ENCODE measurements at places on chromosomes 3 and 15. TPM values are rescaled to one million over a fixed set of nuclear protein-coding genes. Genes with fewer than 3 reads are reported as not detected.

ZPLD1 gene
- polyA plus RNA-seq: 0.35 TPM

CYP1A1 gene
- polyA plus RNA-seq: 0.20 TPM

GUCA1C gene
- not detected for polyA plus RNA-seq

GPR160 gene
- polyA plus RNA-seq: 33.0 TPM

SAXO2 gene
- polyA plus RNA-seq: 8.9 TPM

PEX5L gene
- 0.59 TPM for polyA plus RNA-seq

FOXL2 gene
- polyA plus RNA-seq: not detected

EIF2B5 gene
- 56.8 TPM for polyA plus RNA-seq

RPL14 gene
- polyA plus RNA-seq: 1,630 TPM

CLRN1 gene
- polyA plus RNA-seq: not detected

ERICH6 gene
- 1.1 TPM for polyA plus RNA-seq

PFKFB4 gene
- polyA plus RNA-seq: 5.8 TPM

MUC13 gene
- not detected for polyA plus RNA-seq

SLC22A13 gene
- 4.5 TPM for polyA plus RNA-seq

A4GNT gene
- polyA plus RNA-seq: 0.78 TPM

PLA2G4D gene
- 0.08 TPM for polyA plus RNA-seq

ITGB5 gene
- 114 TPM for polyA plus RNA-seq

NAALADL2 gene
- polyA plus RNA-seq: 17.1 TPM

CCR8 gene
- polyA plus RNA-seq: not detected

C3orf49 gene
- polyA plus RNA-seq: 1.2 TPM

SNTN gene
- not detected for polyA plus RNA-seq

FBXO40 gene
- polyA plus RNA-seq: 0.03 TPM

TIMP4 gene
- polyA plus RNA-seq: 1.0 TPM

FOXB1 gene
- not detected for polyA plus RNA-seq

GP9 gene
- 0.81 TPM for polyA plus RNA-seq

BCL2A1 gene
- polyA plus RNA-seq: 0.96 TPM

CADPS gene
- 2.9 TPM for polyA plus RNA-seq

GRAMD1C gene
- 17.7 TPM for polyA plus RNA-seq

LRRIQ4 gene
- 0.17 TPM for polyA plus RNA-seq

PLD1 gene
- polyA plus RNA-seq: 13.2 TPM

CFAP161 gene
- polyA plus RNA-seq: 0.56 TPM

RARB gene
- polyA plus RNA-seq: 45.1 TPM

CYP8B1 gene
- polyA plus RNA-seq: 0.62 TPM

LCMT2 gene
- 14.6 TPM for polyA plus RNA-seq

GOLGA6L9 gene
- 5.3 TPM for polyA plus RNA-seq

ALDH1L1 gene
- polyA plus RNA-seq: 49.0 TPM

SLC9C1 gene
- polyA plus RNA-seq: 0.70 TPM

ARHGEF3 gene
- 84.1 TPM for polyA plus RNA-seq

AVEN gene
- 15.3 TPM for polyA plus RNA-seq

EFHB gene
- polyA plus RNA-seq: 1.0 TPM

HHATL gene
- 0.74 TPM for polyA plus RNA-seq

SLC7A14 gene
- polyA plus RNA-seq: 2.0 TPM

AADACL2 gene
- not detected for polyA plus RNA-seq

CGNL1 gene
- polyA plus RNA-seq: 67.1 TPM

CNOT10 gene
- 50.4 TPM for polyA plus RNA-seq

All from left renal cortex interstitium (tissue), 4 donors.